ENCODE measurements at places on chromosomes 12 and 14.

DNA sequence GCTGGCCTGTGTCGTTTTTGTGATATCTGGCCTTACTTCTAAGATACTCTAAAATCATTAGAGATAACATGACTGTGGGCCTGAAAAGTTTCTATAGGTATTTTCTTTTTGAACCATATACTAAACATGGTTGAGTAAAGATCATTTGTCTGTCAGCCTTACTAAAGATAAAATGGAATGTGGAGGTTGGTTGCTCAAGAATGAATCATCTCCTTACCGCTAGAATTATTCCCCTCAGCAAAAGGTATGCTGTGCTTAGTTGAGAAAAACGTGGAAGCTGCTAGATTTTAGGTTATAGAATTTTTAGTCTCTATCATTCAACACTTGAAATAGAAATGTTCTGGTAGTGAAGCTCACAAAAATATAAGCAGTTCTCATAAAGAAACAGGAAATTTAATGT lies 407.3 kb downstream of the AEBP2 start:
- no peak for DNase-seq

DNA sequence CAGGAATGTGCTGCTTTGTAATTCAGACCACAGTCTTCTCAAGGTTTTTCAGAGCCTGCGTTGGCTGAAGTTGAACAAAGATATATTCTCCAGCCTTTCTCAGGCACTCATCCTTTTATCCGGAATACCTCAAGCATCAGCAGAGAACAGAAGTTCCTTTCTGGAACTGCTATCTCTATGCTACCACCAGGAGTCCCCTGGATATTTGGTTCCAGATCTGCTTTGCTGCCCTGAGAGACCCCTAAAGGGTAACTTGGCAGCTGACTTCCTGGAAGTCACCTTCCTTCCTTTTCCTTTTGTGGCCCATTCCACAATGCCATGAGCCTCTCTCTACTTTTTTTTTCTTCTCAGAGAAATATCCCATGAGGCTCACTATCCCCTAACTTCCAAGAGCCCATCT lies 188.2 kb downstream of the PLCZ1 start:
- no peak for DNase-seq

DNA sequence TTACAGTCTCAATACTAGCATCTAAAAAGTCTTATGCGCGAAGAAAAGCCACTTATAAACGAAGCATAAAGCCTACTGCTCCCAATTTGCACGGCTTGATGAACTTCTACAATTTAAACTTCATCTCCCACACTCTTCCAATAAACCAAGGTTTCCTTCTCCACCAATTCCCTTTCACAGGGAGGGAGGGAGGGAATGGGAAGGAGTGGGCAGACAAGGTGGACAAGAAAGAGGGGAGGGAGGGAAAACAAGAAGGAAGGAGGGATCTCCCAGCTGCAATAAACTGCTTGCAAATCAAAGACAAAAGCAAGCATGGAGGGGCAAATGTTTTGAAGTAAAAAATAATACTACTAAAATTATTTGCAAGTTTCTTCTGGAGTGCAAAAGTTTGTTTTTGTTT lies 64.5 kb downstream of the MED13L start:
- no peak for DNase-seq

- no peak for DNase-seq
Measured at GRCh38 chr12:53076461-53076860, 2.7 kb downstream of the SPRYD3 start.

DNA sequence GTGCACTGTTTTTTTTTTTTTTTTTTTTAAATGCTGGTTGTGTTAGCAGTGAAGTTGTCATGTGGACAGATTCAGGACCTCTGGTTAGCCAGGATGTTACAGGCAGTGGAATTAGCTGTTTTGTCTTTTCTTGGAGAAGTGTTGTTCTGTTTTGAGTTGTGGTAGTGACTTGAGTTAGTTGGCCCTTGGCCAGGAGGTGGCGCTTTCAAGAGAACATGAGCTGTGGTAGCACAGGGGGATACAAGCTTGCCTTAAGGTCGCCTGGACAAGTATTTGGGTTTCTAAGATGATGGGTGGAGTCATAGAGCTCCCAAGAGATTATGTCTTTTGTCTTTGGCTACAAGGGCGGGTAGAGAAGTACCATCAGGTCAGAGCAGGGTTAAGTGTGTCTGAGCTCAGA lies 33.3 kb upstream of the CCDC198 start:
- no peak for DNase-seq

GRCh38 chr14:85599939-85600338 lies 70.0 kb downstream of the FLRT2 start:
- DNase-seq = peak; percentile 76

DNA sequence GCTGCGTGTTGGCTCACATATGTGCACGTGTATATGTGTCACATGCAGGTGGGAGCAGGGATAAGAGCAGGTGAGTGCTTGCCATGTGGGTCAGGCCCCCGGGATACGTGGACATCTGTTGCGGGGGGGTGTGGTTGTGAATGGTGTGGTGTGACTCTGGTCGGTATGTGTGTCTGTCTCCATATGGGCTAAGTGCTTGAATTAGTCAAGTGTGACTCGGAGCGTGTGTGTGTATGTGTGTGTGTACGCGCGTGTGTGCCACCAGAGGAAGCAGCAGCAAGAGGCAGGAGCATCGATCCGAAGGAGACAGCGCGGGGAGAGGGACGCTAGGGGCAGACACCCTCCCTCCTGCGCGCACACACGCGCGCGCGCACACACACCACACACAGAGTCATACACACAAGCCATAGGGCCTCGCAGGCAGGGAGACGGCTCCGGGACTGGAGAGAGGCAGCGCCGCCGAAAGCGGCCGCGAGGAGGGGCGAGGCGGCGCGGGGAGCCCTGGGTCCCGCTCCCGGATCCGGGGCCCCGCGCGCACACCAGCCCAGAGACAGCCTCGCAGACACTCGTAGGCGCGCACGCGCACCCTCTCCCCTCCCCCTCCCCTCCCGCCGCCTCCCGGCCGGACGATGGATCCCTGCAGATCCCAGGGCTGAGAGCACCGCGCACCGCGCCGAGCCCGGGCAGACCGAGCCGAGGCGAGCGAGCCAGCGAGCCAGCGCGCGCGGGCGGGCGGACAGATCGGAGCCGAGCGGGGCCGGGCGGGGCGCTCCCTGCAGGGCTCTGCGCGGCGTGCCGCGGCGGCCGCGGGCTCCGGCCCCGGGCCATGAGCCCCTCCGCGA lies at the start of gene ASIC1:
TSS of gene ASIC1 (plus strand) at position 597 of the 842 bp plus-strand sequence. CDS start 1,171 bp downstream, outside the sequence.
- peak; percentile 37 for DNase-seq

DNA sequence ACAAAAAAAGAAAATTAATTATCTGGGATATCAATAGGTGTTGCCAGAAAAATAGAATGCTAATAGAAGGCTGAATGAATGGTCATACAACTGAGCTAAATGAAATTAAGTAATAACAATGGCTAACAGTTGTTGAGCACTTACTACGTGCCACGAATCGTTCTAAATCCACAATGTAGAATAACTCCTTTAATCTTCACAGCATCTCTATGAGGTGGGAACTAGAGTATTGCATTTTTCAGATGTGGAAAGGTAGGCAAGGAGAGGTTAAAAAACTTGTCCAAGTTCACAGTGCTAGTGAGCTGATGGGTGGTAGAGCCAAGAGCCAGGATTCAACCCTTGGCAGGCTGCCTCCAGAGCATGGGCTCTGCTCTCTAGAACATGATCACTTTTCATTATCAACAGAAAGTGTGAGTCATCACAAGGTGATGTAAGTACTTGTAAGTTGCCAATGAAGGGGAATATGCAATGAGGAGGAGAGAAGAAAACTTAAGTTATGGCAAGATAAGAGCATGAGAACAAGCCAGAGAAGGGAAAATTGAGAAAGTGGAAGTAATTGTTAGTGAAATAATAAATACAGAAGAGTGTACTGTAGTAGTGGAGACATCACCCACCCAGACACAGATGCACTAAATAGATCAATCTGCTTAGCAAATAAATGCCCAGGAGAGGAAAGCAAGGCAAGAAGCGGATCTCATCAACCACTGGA lies 122.1 kb downstream of the PRKD1 start:
- DNase-seq = no peak

DNA sequence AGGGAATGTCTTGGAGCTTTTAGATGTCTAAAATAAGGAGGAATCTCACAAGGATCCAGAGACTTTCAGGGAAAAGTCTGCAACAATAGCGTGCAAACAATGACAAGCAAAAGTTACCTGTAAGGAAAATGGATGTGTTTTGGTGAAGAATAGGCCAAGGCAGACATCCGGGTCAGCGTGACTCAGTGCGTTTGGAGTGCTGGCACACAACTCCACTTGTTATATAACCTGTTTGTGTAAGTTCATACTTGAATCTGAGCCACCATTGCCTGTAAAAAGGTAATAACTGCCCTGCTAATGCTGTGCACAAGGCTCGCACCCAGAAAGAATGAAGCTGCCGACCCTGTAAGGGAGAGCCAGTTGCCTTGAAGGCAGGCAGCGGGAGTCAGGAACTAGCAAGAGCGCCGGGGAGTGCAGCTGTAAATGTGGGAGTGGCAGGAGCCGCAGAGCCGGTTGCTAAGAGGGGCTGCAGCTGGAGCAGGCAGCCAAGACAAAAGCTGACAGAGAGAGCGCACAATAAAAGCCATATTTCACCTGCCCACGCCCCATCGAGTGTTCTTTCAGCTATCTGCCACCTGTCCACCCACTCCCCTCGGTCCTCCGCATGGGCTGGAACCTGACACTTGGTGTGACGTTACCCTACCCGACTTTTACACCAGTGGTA lies 638.5 kb upstream of the MIS18BP1 start:
- DNase-seq = no peak

DNA sequence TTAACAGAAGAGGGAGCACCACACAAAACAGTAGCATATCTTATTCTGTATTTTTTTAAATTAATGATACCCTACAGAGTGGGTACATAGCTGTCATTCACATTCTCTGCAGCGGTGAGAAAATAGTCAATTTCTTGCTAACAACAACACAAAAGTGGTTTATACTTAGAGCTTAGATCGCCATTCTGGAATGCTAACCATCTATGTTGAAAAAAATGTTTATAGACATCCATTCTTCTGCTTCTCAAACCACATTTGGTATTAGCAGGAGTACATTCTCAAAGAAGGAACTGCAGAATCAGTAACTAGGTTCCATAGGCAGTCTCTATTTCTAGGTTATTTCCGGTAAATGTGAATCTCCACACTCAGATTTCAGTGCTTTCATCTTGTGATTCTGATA lies 185.9 kb downstream of the PPFIA2 start:
- DNase-seq = no peak

DNA sequence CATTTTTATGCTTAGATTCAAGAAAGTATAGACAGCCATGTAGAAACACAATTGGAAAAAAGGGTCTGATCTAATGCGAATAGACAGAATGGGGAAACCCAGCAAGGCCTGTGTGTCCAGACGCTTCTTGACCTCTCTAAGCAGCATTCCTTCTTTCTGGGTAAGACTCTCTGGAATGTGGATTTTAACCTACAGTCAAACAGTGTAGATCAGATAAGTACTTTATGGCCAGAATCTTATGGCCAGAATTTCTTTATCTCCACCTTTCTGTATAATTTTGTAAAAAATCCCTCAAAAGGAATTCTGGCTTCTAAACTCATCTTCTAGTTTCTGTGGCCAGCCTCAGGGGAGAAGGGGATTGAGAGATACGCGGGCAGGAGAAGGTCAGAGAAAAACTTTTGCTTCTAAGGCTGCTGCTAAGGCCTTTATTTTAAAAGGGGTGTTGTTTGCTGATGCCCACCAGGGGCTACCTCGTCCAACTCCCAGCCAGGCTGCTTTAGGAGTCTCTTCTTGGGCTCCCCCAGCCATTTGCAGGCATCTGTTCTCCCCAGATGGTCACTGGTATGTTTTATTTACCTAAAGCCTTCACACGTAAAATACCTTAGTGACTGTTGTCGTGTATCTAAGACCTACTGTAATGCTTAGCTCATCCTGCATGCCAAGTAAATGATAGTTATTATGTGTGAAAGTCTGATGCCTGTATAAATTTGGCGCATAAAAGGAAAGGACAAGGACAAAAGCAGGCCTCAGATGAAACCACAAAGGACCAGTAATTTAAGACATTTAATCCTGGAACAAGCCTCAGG lies 68.4 kb downstream of the ANO6 start:
- no peak for DNase-seq

- no peak for DNase-seq
Measured at GRCh38 chr14:75944607-75945241, 37.1 kb downstream of the TGFB3 start.

- DNase-seq = peak; percentile 65
Measured at GRCh38 chr12:56521590-56522371, at the start of gene RBMS2. Gene RBMS2, plus strand, starts transcription at chr12:56521820. Its CDS starts 204 bp downstream, at chr12:56522024.

GRCh38 chr12:59780605-59781135 lies 184.8 kb downstream of the SLC16A7 start:
- DNase-seq = peak; percentile 24

DNA sequence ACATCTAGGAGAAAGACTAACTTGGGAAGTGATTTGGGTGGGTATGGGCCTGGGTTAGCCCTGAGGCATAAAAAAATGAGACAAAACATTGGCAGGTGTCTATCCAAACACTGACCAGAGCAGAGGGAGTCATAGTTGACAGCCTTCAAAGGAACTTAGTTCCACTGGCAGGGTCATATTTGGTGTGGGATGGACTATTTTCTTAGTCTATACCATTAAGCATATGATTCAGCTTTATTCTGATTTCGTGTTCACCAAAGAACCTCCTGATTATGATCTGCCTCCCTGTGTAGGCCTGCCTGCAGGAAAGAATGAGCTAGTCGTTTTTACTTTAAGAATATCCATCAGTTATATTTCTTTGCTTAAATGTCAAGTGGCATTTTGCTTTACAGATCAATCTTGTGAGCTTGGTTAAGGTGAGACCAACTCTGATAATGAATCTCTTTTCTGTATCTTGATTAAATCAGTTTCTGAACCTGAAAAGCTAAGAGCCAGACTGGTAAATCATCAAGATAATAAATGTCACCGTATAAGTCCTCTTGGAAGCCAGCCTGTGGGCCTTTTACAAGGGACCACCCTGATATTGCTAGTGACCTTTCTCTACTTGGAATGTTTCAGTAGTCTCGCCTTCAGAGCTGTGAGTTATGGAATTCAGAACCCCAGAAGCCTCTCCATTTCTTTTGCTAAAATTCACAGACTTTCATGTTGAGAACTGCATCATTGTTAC lies 182.9 kb downstream of the MON2 start:
- DNase-seq = no peak

- no peak for DNase-seq
Measured at GRCh38 chr12:112096667-112097066, 11.9 kb downstream of the NAA25 start.

DNA sequence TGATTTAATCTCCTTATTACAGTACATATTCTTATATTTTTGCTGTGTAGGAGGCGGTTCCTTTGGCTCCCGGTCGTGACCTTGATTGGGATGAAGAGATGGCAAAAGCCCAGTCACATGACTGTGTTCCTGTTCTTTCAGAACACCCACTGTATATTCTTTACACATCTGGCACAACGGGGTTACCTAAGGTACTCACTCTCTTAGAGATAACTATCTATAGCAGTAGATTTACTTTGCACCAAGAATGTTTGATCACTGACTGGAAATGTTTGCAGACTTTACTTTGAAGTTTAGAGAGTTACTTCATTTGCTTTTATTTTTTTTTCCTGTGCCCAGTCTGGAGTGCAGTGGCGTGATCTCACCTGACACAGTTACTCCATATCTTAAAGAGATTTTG lies 65.2 kb downstream of the ACSS3 start:
- DNase-seq = no peak

- no peak for DNase-seq
Measured at GRCh38 chr14:53327716-53328115, 174.6 kb upstream of the DDHD1 start.

Data from AML-193 (cell line).